GOT3 (cell line): ENCODE measurements at places on chromosomes 6 and 20.

GRCh38 chr6:149278997-149279396 is 38.5 kb upstream of the TAB2 start:
- no peak for DNase-seq

- no peak for DNase-seq
Observed at GRCh38 chr6:140153703-140154102, 779.3 kb upstream of the CITED2 start.

- no peak for DNase-seq
Observed at GRCh38 chr6:130274007-130274406, 51.3 kb upstream of the SAMD3 start.

GRCh38 chr6:71299541-71300470 is 11.2 kb downstream of the OGFRL1 start:
- no peak for DNase-seq

- DNase-seq: no peak
Observed at GRCh38 chr20:62533591-62534495, 58.0 kb upstream of the GATA5 start.

GRCh38 chr20:60206259-60206658 is 248.0 kb downstream of the CDH26 start:
- DNase-seq: no peak

- no peak for DNase-seq
Observed at GRCh38 chr20:37417617-37418467, 71.9 kb downstream of the SRC start.

GRCh38 chr6:111337829-111338236 is 145.2 kb downstream of the REV3L start:
- DNase-seq: no peak

GRCh38 chr20:39939241-39939865 is 749.7 kb downstream of the MAFB start:
- DNase-seq: no peak

DNA sequence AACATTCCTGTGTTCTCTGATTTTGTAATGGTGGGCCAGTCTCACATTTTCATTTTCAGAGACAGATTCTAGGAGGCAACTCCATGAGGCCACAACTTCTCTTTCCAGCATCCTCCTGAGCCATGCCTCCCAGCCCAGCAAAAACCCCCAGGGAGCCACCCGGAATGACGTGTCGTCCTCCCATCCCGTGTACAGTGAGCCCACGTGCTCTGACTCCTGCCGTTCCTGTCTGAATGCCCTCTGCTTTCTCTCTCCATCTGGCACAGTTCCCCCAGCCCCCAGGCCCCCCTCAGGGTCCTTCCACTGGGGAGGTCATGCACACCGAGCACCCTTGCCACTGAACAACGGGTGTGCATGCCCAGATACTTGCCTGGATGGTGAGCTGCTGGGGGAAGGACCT is 38.0 kb downstream of the C20orf203 start:
- no peak for DNase-seq

DNA sequence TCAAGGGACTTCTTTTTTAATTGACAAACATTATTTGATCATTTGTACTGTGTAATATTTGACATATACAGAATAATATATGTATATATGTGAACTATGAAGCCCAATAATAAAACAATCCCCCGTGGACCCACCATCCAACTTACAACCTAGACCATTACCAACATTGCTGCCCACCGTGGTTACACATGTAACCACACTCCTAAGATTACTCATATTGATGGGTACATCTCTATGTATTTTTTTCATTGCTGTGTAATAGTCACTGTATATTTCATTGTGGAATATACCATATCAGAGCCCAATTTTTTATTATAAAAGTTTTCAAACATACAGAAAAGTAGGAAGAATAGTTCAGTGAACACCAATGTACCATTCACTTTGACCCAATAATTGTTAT is 94.3 kb downstream of the RTN4IP1 start:
- no peak for DNase-seq

- DNase-seq: no peak
Observed at GRCh38 chr6:108895571-108895970, 47.3 kb downstream of the ARMC2 start.

DNA sequence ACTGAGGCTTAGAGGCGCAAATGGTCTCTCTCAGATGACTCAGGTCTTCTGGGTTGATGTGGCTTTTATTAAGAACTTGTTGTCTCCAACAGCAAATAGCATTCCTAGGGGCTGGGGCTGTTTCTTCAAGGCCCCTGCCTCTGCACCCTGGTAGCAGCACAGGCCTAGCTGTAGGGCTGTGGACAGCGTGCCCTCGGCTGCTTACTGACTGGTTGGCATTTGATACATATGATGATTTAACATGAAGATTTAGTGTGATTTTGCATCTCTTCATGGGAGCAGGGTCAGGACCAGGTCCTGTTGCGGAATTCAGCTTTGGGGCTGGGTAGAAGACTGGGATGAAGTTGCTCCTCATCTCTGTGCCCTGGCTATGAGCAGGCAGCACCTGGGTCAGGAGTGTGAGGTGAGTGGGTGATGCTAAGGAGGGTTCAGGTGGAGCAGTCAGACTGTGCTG is 24.3 kb upstream of the IER3 start:
- DNase-seq: no peak

DNA sequence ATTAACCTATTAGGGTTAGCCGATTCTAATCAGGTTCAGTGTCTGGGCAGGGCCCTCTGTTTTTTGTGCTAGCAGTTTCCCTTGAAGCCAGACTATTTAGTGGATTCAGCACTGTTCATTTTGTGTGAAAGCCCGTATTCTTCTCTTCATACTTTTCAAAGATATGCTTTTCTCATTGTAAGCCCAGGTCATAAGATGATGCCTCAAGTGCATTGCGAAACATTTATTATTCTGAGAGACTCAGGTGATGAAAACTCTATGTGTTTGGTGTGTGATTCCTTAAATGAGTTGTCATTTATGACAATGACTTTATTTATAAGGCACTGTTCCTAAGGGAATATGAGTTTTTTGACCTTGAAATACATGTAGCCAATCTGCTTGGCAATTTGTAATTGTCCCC is 851.0 kb upstream of the FLRT3 start:
- no peak for DNase-seq

- no peak for DNase-seq
Observed at GRCh38 chr20:22371843-22372242, 212.5 kb downstream of the FOXA2 start.

DNA sequence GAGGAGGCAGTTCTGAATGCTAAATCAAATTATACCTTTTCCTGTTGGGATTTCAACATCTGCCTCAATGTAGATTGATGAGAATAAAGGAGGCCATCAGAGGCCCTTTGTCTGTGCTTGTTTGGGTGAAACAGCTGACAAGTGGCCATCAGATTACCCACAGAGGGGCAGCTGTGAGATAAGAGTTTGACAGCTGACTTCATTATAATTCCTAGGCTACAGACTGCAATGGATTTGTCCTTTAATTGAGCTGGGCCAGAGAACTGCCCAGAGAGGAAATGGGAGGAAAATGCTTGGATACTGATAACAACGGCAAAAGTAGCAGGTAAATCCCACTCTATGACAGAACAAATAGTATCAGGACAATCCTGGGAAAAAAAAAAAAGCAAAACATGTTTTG is 649.4 kb downstream of the HDGFL1 start:
- no peak for DNase-seq

DNA sequence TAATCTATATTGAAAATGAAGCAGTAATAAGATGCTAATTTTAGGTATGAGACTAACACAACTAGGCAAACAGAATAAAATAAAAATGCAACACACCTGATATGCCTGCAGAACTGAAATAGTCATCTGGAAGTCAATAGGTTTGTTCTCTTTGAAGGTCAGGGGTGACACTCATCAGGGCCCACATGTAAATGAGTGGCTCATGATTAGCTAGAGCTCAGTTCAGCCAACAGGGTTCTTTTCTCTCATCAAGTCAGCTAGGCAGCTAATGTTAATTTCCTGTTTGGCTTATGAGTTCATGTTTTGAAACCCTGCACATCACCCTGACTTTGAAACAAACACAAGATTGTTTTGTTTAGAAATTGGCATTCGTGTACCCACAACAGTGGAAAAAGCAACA is 23.8 kb downstream of the SMLR1 start:
- no peak for DNase-seq
